ENCODE measurements at places on chromosomes 16 and 17.

GRCh38 chr16:12900156-12900555 is 1.2 kb upstream of the SHISA9 start:
- H3K4me1 ChIP-seq, result peaks cover 23% of the 10 kb centered on the region
- no peak for DNase-seq
- H3K4me3 ChIP-seq, result no peak overlapping the region
- no peak overlapping the region for H3K27ac ChIP-seq

- H3K27ac ChIP-seq, result no peak overlapping the region
- peaks cover 5% of the 10 kb centered on the region for H3K4me1 ChIP-seq
- no peak overlapping the region for H3K4me3 ChIP-seq
- no peaks in the 10 kb centered on the region for H3K36me3 ChIP-seq
- no peak for DNase-seq
- H3K27me3 ChIP-seq, result no peaks in the 10 kb centered on the region
Measured at GRCh38 chr16:11605891-11606290, 19.2 kb upstream of the LITAF start.

GRCh38 chr16:12588510-12588909 is 215.2 kb downstream of the CPPED1 start:
- no peak for DNase-seq
- H3K36me3 ChIP-seq, result no peaks in the 10 kb centered on the region
- H3K4me1 ChIP-seq, result no peaks in the 10 kb centered on the region
- H3K4me3 ChIP-seq, result no peak overlapping the region
- H3K27ac ChIP-seq, result no peak overlapping the region

- no peak overlapping the region for H3K4me3 ChIP-seq
- no peak overlapping the region for H3K27ac ChIP-seq
- DNase-seq, result no peak
- H3K36me3 ChIP-seq, result no peaks in the 10 kb centered on the region
- no peaks in the 10 kb centered on the region for H3K4me1 ChIP-seq
- H3K27me3 ChIP-seq, result no peaks in the 10 kb centered on the region
Measured at GRCh38 chr16:68696514-68696913, 40.6 kb upstream of the CDH1 start.

DNA sequence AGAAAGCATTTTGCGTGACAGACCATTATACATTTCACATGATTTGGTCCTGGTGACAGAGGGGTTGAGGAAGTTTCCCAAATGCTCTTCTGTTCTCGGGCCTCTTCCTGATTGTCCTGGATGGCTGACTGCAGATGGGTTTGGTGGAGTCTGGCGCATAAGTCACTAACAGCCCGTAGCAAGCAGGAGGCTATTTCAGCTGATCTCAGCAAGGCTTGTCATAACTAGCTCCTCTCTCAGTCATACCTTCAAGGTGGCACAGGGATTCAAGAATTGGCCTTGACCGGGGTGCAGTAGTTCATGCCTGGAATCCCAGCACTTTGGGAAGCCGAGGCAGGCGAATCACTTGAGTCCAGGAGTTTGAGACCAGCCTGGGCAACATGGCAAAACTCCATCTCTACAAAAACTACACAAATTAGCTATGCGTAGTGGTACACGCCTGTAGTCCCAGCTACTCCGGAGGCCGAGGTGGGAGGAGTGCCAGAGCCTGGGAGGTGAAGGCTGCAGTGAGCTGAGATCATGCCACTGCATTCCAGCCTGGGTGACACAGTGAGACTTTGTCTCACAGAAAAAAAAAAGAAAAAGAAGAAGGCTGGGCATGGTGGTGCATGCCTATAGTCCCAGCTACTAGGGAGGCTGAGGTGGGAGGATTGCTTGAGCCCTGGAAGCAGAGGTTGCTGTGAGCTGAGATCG is 68.9 kb upstream of the HAS3 start:
- no peak for DNase-seq
- peaks cover 4% of the 10 kb centered on the region for H3K36me3 ChIP-seq
- peaks cover 16% of the 10 kb centered on the region for H3K4me1 ChIP-seq
- no peak overlapping the region for H3K27ac ChIP-seq
- no peaks in the 10 kb centered on the region for H3K27me3 ChIP-seq

GRCh38 chr17:35294756-35295155 is 51.9 kb downstream of the SLFN5 start:
- H3K27ac ChIP-seq, result no peak overlapping the region
- H3K36me3 ChIP-seq, result no peaks in the 10 kb centered on the region
- no peak overlapping the region for H3K4me3 ChIP-seq
- no peak for DNase-seq
- H3K4me1 ChIP-seq, result no peaks in the 10 kb centered on the region
- no peaks in the 10 kb centered on the region for H3K27me3 ChIP-seq

DNA sequence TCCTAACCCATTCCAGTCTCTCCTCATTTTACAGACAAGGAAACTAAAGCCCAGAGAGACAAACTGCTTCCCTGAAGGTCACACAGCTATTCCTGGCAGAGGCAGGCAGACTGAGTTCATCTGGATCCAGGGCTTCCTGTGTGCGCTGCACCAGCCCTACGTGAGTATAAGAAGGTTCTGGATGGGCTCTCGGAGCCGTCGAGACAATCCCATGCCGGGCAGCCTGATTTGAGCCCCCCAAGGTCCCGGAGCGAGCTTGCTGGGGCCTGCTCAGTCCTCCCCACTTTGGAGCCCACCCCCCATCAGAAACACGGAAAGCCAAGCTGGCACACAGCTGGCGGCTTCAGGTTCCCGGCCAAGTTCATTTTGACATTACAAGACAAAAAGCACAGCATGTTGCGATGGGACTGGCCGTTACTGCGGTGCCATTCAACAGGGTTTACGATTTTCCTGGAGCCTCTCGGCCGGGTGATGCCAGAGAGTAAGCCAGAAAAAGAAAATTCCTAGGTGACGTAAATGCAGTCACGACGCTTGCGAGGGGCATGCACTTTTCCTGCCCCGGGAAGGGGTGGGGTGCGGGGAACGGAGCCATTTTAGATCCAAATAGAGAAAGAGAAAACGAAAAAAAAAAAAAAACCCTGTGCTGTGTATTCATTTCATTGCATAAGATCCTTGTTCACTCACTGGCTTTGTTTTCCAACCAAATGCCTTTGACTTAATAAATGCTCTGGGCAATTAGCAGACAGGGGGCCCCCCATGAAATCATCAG is 167.1 kb upstream of the FOXF1 start:
- H3K4me1 ChIP-seq, result peaks cover 20% of the 10 kb centered on the region
- H3K36me3 ChIP-seq, result no peaks in the 10 kb centered on the region
- peak overlapping the region; percentile 57 for H3K4me3 ChIP-seq
- peak overlapping the region; percentile 62 for H3K27ac ChIP-seq
- no peaks in the 10 kb centered on the region for H3K27me3 ChIP-seq
- DNase-seq, result peak; percentile 36

- no peaks in the 10 kb centered on the region for H3K4me1 ChIP-seq
- no peak overlapping the region for H3K27ac ChIP-seq
- no peak for DNase-seq
- H3K4me3 ChIP-seq, result no peak overlapping the region
Measured at GRCh38 chr17:75645889-75646637, 12.8 kb downstream of the SMIM5 start.

GRCh38 chr16:64159976-64160375 is 961.9 kb downstream of the CDH11 start:
- no peak for DNase-seq
- H3K27me3 ChIP-seq, result no peaks in the 10 kb centered on the region
- H3K4me3 ChIP-seq, result no peak overlapping the region
- H3K36me3 ChIP-seq, result no peaks in the 10 kb centered on the region

- no peaks in the 10 kb centered on the region for H3K36me3 ChIP-seq
- H3K27ac ChIP-seq, result no peak overlapping the region
- DNase-seq, result no peak
- peaks cover 9% of the 10 kb centered on the region for H3K4me1 ChIP-seq
Measured at GRCh38 chr16:86982912-86983311, 334.3 kb downstream of the C16orf95 start.

DNA sequence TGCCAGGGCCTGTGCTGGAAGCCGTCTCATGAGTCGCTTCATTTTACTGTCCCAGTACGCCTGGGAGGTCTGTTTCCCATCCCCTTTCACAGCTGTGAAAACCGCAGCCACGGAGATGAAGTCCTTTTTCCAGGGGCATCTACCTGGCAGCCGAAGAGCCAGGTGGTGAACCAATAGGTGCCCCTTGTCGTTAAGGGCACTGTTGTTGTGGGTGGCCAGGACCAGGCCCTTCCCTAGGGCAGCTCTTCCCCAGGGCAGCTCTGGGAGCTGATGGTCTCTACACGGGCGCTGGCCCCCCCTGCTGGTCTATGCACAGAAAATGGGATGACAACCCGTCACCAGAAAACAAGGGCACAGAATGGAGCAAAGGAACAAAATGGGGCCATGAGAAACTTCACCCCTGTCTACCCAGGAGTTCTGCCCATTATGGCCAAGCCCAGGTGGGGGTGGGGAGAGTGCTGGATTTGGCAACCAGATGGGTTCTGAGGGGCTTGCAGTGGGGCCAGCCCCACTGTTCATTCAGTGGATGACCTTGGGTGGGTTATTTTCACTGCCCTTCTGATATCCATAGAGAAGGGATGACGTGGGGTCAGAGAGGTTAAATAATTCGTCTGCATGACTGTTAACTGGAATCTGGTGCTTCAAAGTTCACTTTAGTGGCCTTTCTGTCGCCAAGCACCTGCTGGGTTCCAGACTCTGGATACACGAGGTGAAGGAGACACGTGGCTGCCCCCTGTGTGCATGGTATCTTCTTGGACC is 11.5 kb downstream of the RMI2 start:
- DNase-seq, result no peak
- H3K4me3 ChIP-seq, result no peak overlapping the region
- no peaks in the 10 kb centered on the region for H3K27me3 ChIP-seq
- peaks cover 3% of the 10 kb centered on the region for H3K4me1 ChIP-seq

DNA sequence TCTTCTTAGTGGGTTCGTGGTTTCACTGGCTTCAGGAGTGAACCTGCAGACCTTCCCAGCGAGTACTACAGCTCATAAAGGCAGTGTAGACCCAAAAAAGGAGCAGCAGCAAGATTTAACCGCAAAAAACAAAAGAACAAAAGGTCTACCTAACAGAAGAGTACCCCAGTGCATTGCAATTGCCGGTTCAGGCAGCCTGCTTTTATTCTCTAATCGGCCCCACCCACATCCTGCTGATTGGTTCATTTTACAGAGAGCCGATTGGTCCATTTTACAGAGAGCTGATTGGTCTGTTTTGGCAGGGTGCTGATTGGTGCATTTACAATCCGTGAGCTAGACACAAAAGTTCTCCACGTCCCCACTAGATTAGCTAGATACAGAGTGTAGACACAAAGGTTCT is 2.0 kb upstream of the ARRB2 start:
- no peaks in the 10 kb centered on the region for H3K27me3 ChIP-seq
- H3K4me3 ChIP-seq, result no peak overlapping the region
- peaks cover 12% of the 10 kb centered on the region for H3K4me1 ChIP-seq
- DNase-seq, result no peak
- no peaks in the 10 kb centered on the region for H3K36me3 ChIP-seq

GRCh38 chr16:57084257-57084770 is 8.1 kb upstream of the CPNE2 start:
- no peaks in the 10 kb centered on the region for H3K4me1 ChIP-seq
- H3K4me3 ChIP-seq, result no peak overlapping the region
- no peaks in the 10 kb centered on the region for H3K27me3 ChIP-seq
- H3K27ac ChIP-seq, result no peak overlapping the region
- H3K36me3 ChIP-seq, result no peaks in the 10 kb centered on the region
- DNase-seq, result peak; percentile 17

- H3K27me3 ChIP-seq, result no peaks in the 10 kb centered on the region
- H3K27ac ChIP-seq, result no peak overlapping the region
- no peak for DNase-seq
- H3K4me1 ChIP-seq, result peaks cover 42% of the 10 kb centered on the region
Measured at GRCh38 chr17:49512296-49513043, 17.4 kb downstream of the NGFR start.

DNA sequence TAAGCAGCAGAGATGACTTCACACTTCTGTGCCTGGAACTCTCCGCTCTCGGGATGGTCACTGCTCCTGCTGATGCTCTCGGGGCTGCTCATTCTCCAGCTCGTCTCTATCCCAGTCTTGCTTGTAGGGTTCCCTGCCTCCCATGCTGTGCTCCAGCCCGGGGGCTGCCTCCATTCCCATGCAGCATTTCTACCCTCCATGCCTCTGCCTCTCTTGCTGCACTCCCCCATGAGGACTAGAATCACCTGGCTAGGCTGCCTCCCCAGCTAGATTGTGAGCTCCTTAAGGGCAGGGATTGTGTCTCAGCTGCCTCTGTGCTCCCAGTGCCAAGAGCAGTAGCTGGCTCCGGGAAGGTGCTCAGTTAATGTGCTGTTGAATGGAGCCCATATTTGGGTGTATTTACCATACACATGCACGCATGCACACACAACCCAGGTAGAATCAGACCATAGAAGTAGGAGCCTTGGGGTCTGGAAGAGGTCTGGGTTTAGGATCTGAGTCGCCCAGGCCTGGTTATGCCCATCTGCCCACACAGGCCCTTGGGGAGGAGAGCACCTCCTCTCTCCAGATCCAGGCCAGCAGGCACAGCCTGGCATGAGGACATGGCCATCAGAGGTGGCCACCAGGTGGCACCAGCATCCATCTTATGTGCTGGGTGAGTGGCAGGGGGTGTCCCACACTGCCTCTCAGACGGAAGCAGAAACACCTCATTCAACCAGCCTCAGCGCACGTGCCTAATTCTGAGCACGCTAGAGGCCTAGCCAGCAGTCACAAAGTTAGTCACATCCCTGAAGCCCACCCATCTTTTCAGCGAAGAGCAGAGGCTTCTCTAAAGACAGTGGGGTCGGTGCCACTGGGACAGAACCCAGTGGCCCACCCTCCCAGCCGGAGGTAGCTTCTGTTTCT is 9.3 kb downstream of the GIT1 start:
- H3K36me3 ChIP-seq, result peaks cover 20% of the 10 kb centered on the region
- no peaks in the 10 kb centered on the region for H3K4me1 ChIP-seq
- no peak overlapping the region for H3K27ac ChIP-seq
- DNase-seq, result no peak

DNA sequence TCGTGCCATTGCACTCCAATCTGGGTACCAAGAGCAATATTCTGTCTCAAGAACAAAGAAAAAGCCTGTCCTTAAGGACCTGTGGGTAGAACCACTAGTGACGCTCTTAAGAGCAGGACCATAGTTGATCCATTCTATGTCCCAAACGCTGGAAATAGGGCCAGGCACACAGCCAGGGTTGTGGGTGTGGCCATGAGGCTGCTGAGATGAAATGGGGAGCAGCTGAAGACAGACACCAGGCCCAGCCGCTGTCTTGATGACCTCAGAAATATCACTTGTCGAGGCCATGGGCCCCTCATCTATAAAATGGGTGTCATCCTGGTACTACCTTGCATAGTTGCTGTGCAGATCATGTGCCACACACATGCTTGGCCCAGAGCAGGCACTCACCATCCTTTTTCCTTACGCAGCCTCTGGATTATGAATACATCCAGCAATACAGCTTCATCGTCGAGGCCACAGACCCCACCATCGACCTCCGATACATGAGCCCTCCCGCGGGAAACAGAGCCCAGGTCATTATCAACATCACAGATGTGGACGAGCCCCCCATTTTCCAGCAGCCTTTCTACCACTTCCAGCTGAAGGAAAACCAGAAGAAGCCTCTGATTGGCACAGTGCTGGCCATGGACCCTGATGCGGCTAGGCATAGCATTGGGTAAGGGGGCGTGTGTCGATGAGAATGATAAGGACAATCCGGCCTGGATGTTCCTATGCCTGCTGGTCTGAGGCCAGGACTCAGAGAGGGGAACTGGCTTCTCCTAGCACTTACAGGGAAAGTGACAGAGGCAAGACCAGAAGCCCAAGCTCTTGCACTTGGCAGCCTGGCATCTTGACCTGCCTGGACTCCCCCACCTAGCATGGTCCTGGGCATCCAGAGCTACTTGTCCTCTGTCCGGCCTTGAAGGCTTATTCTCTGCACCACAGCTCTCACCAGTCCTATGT is 25.5 kb downstream of the CDH5 start:
- no peak overlapping the region for H3K27ac ChIP-seq
- DNase-seq, result no peak
- no peaks in the 10 kb centered on the region for H3K36me3 ChIP-seq
- H3K27me3 ChIP-seq, result no peaks in the 10 kb centered on the region

- no peak overlapping the region for H3K27ac ChIP-seq
- no peaks in the 10 kb centered on the region for H3K27me3 ChIP-seq
- no peaks in the 10 kb centered on the region for H3K4me1 ChIP-seq
- no peak for DNase-seq
Measured at GRCh38 chr16:24139282-24139681, 116.9 kb upstream of the CACNG3 start.
